Cortex of kidney (tissue), 1 donor: ENCODE measurements at places on chromosomes 13 and 19.

DNA sequence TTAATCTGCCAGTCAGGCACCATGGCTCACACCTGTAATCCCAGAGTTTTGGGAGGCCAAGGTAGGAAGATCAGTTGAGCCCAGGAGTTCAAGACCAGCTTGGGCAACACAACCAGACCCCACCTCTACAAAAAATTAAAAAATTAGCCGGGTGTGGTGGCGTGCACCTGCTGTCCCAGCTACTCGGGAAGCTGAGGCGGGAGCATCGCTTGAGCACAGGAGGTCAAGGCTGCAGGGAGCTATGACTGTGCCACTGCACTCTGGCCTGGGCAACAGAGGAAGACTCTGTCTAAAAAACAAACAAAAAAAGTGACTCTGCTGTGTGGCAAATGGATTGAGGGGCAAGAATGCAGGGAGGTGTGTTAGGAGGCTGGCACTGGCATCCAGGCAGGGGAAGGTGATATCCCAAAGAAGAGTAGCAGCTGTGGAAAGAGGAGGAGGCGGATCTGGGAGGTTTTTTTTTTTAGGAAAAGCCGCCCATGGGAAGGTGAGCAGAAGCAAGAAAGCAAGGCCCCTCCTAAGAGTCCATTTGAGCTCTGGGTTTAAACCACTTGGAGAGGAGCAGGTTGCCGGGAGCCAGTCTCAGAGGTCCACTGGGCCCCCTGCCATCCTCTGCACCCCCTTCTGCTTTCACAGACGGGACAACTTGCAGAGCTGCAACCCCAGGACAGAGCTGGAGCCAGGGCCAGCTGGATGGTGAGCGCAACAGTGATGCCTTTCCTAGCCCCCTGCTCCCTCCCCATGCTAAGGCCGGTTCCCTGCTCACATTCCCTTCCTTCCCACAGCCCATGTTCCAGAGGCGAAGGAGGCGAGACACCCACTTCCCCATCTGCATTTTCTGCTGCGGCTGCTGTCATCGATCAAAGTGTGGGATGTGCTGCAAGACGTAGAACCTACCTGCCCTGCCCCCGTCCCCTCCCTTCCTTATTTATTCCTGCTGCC, 2.1 kb downstream of the HAMP start:
- DNase-seq: no peak

DNA sequence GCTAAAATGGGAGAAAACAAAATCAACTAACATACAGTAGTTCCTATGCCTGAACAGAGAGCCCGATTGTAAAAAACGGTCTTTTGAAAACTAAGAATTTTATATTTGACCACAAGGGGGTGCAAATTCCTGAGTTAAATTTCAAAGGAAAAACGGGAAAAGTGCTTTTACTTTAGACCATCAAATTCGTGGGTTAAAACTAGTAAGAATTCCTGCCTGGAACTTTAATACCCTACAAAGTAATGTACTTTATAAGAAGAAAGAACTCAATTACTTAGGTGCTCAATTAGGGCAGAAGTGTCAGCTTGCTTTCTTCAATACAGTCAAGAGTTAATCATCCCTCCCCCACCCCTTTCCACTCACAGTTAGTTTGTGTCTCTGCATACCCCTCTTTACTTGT, 69.8 kb downstream of the KCNRG start:
- DNase-seq: no peak

- no peak for DNase-seq
Measured at GRCh38 chr13:44651724-44652123, 75.6 kb upstream of the TSC22D1 start.

DNA sequence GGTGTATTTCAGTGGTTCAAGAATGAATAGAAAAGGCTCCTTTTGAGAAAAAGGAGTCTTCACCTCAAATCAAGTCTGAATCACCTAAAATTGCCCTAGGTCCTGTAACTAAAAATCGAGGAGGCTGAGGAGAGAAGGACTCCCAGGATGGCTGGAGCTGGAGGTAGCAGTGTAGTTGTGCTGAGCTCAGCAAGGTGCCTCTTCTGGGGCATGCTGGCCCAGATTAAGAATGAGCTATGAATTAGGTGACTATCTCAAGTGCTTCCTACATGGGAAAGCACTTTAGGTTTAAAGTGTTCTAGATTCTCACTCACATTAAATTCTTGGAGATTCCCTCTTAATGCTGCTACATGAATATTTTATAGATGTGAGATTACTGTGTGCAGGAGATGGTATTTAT, 28.8 kb upstream of the KL start:
- no peak for DNase-seq

DNA sequence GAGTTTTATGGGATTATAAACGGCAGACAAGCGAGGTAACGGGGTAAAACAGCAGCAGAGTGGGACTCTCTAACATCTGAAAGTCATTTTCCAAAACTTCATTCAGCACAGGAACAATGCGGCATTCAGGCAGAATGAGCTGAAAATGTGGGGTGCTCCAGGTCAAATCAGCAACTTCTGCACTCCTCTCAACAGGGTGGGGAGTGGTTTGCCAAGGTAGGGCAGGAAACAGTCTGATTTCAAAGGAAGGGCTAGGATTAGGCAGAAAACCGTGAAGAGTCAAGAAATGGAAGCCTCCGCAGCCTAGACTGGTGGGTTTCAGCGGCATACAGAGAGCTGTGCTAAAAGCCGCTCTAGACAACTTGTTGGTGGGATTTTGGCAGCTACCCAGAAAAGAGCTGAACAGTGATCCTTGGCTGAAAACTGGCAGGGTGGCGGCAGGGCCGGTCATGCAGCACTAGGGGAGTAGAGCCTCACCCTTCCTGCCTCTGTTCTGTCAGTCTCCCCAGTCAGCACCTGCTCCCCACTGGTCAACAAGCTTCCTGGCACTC, 154.2 kb upstream of the KLF12 start:
- no peak for DNase-seq

- DNase-seq: no peak
Measured at GRCh38 chr19:2974342-2975041, 2.9 kb upstream of the TLE6 start.
